ENCODE measurements at places on chromosomes 3 and 15. TPM values are rescaled to one million over a fixed set of nuclear protein-coding genes. Genes with fewer than 3 reads are reported as not detected.

Gene CSPG5
- 0.65 TPM for total RNA-seq

Gene MUSTN1
- total RNA-seq = 2.2 TPM

Gene KNL1
- 33.8 TPM for total RNA-seq

Gene ARNT2
- 0.20 TPM for total RNA-seq

Gene KPNA1
- total RNA-seq = 113 TPM

Gene DUOXA2
- not detected for total RNA-seq

Measured in endothelial cell of umbilical vein (primary cell).